ENCODE measurements at places on chromosomes 4 and X.
A peak's percentile ranks its signal among the peaks of the same experiment; 100 is the strongest.

GRCh38 chr4:156875055-156875454, 96.5 kb downstream of the PDGFC start:
- DNase-seq = no peak

GRCh38 chr4:54016504-54016903, 47.9 kb downstream of the CHIC2 start:
- DNase-seq = no peak

- no peak for DNase-seq
Observed at GRCh38 chrX:111348429-111348828, 63.6 kb downstream of the DCX start.

DNA sequence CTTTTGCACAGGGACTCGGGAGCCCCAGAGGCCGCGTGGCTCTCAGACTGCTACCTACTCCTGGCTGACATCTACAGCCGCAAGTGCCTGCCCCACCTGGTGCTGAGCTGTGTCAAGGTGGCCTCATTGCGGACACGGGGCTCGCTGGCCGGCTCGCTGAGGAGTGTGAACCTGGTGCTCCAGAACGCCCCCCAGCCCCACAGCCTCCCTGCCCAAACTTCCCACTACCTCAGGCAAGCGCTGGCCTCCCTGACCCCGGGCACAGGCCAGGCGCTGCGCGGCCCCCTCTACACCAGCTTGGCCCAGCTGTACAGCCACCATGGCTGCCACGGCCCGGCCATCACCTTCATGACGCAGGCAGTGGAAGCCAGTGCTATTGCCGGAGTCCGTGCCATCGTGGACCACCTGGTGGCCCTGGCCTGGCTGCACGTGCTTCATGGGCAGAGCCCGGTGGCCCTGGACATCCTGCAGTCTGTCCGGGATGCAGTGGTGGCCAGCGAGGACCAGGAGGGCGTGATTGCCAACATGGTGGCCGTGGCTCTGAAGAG, 28.8 kb downstream of the SH3TC1 start:
- DNase-seq = no peak

DNA sequence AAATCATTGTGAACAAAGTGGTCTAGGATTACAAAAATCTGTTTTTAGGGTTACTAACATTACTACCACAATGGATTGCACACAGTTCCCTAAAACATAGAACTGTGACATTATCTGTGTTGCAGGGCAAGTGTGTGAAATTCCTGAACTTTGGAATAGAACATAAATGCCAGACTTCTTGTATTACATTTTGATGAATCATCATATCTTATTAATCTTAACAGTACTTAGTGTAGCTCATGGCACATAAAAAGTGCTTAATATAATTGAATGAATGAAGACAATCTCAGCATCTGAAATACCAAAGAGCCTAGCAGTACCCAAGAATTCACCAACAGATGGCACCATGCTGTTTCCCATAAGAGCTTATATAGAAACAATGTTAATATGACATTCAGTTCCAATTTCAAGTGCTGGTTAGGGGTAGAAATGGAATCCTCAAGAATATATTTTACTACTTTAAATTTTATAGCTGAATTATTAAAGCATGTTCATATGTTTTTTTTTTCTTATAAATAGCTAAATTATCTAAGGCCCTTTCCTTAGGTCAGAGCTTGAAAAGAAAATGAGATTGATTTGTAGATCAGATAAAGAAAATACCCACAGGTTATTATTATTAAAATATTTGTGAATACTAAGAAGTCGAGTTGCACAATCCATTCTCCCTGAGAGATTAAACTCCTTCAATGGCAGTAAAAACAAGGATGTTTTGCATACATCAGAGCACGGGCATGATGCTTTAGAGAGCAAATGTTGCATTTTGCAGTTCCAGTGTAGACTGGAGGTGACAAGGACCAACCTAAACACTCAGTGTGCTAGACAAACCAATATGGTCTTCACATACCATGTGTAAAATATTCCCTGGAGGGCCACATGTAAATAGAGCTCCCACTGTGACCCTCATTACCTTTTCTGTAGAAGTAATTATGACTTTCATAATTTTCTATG, 25.7 kb upstream of the SHISA3 start:
- DNase-seq = peak; percentile 3

- no peak for DNase-seq
Observed at GRCh38 chr4:187017147-187017546, 293.5 kb upstream of the FAT1 start.

DNA sequence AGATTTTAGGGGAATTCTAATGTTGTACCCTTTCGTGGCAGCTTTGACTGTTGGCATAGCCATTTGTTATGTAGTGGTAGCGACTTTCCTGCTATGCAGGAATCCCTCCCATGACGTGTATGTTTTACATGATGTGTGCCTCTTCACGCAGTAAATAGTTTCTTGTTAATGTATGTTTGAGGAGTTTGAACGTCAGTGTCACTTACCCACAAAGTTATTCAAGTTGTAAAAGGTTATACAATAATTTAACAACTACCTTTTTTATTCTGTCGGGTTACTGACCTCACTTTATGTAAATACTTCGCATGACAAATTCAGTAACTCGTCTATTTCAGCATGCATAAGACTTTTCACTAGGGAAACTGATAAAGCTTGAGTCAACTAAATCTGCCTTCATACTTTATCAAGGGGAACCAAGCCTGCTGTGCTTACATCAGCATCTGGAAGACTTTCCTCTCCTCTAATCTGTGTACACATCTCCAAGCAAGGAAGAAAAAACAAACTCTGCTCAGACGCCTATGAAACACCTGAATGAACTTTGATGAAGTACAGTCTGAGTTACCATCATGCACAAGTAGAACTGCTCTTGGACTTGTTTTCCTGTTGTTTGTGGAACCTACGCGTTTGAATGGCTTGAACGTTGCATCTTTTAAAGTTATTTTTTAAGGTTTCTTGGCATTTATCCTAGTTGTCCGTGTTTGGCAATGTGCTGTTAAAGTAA, 61.2 kb downstream of the SLC9A6 start:
- no peak for DNase-seq

DNA sequence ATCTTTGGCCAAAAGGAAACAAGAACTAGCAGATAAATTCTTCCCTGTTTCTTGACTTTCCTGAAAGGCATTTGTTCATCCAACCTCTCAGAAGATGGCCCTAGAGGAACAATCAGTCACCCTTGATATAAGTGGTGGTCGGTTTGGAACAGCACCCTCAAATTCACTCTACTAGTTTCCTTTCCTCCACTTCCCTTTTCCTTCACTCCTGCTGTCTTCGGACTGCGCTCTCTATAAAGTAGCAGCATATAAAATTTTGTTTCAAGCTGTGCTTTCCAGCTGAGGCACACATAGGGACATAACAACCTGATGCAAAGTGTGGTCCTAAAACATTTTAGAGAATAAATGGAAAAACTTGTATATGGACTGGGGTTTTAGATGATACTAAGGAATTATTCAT, 29.0 kb upstream of the MOB1B start:
- DNase-seq = no peak

- DNase-seq = no peak
Observed at GRCh38 chrX:50905334-50905733, 5.2 kb upstream of the BMP15 start.

GRCh38 chrX:136318895-136319597, 18.3 kb downstream of the ADGRG4 start:
- DNase-seq = no peak

GRCh38 chrX:119790977-119791436, 423 bp downstream of the RPL39 start:
- DNase-seq = peak; percentile 54

- no peak for DNase-seq
Observed at GRCh38 chr4:162510115-162510514, 346.3 kb upstream of the FSTL5 start.

DNA sequence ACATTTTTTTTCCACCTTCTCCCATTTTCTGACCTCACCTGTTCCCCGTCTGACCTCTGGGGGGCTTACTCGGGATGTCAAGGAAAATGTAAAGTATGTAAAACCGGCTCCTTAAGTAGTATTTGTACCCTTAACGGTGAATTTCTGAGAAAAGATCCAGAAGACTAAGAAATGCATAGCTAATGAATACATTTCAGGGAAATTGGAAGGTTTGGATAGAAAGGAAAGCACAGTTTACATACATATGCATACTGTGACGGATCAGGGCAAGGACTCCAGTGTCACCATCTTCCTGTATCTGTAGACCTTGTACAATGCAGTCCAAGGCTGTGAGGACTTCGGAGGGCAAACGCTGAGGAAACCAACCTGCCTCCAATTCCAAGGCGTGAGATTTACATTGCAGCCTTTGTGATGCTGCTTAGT, 2185.9 kb upstream of the TENM3 start:
- DNase-seq = no peak

- no peak for DNase-seq
Observed at GRCh38 chr4:122876456-122876855, 45.9 kb downstream of the NUDT6 start.

DNA sequence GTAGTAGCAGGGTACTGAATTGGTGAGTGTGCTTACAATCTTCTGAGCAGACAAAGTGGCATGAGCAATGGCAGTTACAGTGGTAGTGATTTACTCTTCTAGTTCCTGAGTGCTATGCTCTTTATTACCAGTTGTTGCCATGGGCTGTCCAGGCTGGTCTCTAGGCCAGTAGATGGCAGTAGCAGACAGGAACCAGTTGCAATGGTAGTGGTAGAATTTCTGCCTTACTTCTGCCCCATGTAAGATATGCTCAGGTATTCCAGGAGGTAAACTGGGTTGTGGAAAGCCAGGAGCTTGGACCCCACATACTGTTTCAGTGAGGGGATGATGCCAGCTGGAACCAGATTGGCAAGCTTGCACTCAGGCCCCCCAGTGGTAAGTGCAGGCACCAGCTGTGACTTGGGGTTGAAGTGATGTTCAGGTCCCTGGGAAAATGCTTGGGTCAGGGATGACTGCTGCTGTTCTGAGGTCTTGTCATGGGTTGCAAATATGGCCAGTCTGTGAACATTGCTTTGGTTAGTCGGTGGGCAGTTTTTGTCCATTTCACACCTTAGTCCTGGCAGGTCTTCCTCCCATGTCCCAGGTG, 63.0 kb upstream of the ZXDB start:
- DNase-seq = no peak

- DNase-seq = no peak
Observed at GRCh38 chrX:67749536-67749935, 205.7 kb downstream of the AR start.

GRCh38 chr4:128381748-128382559, 94.3 kb upstream of the PGRMC2 start:
- no peak for DNase-seq

DNA sequence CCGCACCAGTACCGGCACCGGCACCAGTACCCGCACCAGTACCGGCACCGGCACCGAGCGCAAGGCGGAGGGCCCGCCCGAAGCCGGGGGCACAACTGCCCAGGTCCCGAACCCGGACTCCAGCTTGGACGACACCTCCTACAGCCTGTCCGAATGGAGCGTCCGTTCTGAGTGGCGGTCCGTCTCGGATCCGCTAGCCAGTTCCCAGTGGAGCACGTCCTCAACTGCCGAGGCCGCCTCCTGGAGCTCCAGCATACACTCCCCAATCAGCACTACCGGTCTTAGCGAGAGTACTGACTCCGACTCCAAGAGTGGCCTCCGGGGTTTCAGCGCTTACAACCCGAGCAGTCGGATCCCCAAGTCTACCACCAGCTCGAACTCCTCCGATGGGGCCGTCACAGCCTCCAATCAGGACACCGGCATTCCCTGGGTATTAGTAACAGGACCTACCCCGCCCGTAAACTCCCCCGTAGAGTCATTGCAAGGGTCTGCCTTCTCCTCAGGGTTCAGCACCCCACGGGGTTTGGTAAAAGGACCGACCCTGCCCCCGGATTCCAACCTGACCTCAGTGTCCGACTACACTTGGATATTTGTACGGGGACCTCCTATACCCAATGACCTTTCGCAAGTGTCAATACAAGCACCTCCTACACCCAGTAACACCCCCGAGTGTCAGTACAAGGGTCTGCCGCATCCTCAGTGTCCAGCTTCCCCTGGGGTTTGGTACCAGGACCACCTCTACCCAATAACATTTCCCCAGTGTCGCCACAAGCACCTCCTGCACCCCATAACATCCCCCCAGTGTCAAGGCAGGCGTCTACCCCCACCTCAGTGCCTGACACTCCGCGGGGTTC, 721 bp upstream of the MAOA start:
- peak; percentile 28 for DNase-seq

GRCh38 chr4:7419961-7420660, 14.6 kb downstream of the PSAPL1 start:
- DNase-seq = no peak

DNA sequence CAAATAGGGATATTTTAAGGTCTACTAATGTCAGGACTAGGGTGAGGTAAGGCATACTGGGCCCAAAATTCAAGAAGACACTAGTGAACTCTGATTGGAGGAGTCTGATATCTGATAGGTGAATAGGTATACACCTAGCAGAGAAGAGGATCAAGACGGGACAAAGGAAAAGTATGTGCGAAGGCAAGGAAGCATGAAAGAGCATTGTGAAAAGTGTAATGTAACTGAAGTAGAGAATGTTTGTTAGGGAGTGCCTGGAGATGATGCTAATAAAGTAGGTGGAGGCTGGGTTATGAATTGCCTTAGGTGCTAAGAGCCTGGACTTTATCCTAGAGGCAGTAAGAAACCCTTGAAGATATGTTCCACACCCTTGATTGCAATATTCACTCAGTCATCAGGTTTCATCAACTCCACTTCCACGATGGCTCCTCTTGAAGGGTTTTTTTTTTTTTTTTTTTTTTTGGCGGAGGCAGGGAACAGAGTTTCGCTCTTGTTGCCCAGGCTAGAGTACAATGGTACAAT, 49.9 kb upstream of the XIAP start:
- DNase-seq = no peak

GRCh38 chr4:68466185-68466584, 18.9 kb downstream of the TMPRSS11E start:
- DNase-seq = no peak

DNA sequence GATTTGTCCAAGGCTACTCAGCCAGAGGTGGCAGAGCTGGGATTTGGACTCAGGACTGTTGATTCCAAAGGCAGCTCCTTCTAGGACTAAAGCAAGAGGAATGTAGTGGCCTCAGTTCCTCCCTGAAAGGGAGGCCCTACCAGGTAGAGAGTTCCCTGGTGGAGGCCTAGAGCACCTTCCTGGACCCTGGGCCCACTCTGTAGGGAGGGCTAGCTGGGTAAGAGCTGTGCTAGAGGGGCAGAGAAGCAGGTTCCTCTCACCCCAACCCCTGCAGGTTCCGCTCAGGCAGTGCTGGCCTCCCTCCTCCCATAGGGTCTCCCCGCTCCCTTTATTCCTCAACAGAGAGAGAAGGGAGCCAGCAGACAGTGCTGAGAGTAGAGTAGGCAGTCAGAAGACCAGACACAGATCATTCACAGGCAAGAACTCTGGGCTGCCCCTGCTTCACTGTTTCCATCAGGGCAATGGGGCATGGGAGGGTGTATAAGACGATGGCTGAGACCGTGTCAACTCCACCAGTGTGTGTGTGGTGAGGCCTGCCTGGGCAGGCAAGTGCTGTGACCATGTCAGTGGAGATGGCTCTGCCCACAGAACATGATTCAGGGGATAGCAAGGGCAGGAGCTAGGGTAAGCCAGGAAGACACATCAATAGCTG, 12.4 kb upstream of the PJA1 start:
- DNase-seq = no peak

- no peak for DNase-seq
Observed at GRCh38 chr4:26151615-26152014, 169.2 kb upstream of the RBPJ start.

- no peak for DNase-seq
Observed at GRCh38 chrX:19673375-19674040, 158.2 kb upstream of the MAP3K15 start.

GRCh38 chrX:126770179-126770578, 49.4 kb upstream of the PRR32 start:
- no peak for DNase-seq
